ENCODE measurements at places on chromosomes 4 and X. TPM values are rescaled to one million over a fixed set of nuclear protein-coding genes. Genes with fewer than 3 reads are reported as not detected.

The TXK gene
- total RNA-seq = 0.71 TPM

The TMPRSS11D gene
- total RNA-seq = not detected

The EIF4E gene
- 56.1 TPM for total RNA-seq

The TLR8 gene
- total RNA-seq = 0.85 TPM

The TEX13B gene
- not detected for total RNA-seq

The KIT gene
- 1.2 TPM for total RNA-seq

The PI4K2B gene
- 2.3 TPM for total RNA-seq

The TMPRSS11B gene
- total RNA-seq = not detected

The CITED1 gene
- total RNA-seq = not detected

The TNIP2 gene
- 19.4 TPM for total RNA-seq

The MAGEA12 gene
- not detected for total RNA-seq

The CLDN22 gene
- total RNA-seq = not detected

DNA sequence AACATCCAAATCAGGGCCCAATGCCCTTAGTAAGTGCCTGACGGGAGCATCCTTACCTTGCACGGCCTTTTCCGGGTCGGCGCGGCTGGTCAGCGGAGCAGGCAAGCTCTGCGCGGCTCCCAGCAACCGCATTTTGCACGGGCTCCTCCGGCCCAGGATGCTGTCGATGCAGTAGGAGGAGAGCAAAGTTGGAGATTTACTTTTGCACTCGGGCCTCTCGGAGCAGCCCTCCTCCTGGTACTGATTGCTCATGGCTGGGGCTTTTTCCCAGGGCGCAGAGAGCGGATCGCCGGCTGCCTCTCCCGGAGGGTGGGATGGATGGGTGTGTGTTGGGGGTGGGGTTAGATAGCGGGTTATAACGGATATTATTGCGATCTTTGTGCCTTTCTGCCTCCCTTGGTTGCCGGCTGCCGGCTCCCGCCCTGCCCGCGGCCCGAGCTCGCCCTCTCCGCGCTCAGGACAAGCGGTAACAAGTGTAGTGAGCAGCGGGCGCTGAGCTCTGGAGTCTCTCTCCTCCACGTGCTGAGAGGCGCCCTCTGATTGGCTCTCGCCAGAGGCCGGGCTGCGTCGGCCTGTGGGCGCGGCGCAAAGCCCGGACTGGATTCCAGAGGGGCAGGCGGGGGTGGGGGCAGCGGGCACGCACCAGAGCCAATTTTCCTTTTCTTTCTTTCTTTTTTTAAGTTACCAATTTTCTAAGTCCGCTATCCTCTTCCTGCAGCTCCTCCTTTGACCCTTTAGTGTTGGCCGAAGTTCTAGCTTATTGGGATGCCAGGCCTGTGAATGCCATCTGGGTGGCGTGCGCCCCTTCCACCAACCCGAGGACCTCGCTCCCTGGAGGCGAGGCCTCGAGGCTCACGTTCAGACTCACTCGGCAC is at the start of gene ARX:
Gene ARX (minus strand): TSS at position 480 of the 875 bp plus-strand sequence. CDS start 228 bp downstream, at position 252.
- no peaks in the 10 kb centered on the region for H3K36me3 ChIP-seq
- H3K27ac ChIP-seq = no peak within 1 kb of the TSS
- H3K27me3 ChIP-seq = peaks cover 97% of the 10 kb centered on the region
- H3K4me3 ChIP-seq = peak within 1 kb of the TSS; percentile 41

GRCh38 chr4:117042962-117043361 is 42.4 kb downstream of the TRAM1L1 start:
- H3K36me3 ChIP-seq = no peaks in the 10 kb centered on the region
- H3K4me1 ChIP-seq = no peaks in the 10 kb centered on the region
- H3K4me3 ChIP-seq = no peak overlapping the region
- no peak overlapping the region for H3K27ac ChIP-seq
- no peak for DNase-seq
- H3K27me3 ChIP-seq = no peaks in the 10 kb centered on the region

DNA sequence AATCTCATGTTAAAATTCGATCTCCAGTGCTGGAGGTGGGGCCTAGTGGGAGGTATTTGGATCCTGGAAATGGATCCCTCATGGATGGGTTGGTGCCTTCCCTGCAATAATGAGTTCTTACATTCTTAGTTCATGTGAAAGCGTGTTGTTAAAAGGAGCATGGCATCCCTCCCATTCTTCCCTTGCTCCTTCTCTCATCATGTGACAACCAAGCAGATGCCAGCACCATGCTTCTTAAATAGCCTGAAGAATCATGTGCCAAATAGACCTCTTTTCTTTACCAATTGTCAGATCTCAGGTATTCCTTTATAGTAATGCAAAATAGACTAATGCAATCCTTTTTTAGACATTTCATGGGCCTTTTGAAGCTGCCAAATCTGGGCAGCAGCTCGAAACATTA is 29.0 kb upstream of the CLNK start:
- H3K4me1 ChIP-seq = no peaks in the 10 kb centered on the region
- H3K27me3 ChIP-seq = peaks cover 11% of the 10 kb centered on the region
- no peak overlapping the region for H3K4me3 ChIP-seq
- H3K27ac ChIP-seq = no peak overlapping the region
- H3K36me3 ChIP-seq = no peaks in the 10 kb centered on the region

GRCh38 chr4:17324386-17324830 is 187.5 kb downstream of the QDPR start:
- no peak overlapping the region for H3K27ac ChIP-seq
- DNase-seq = no peak
- H3K27me3 ChIP-seq = no peaks in the 10 kb centered on the region
- peaks cover 20% of the 10 kb centered on the region for H3K4me1 ChIP-seq

- H3K4me1 ChIP-seq = no peaks in the 10 kb centered on the region
- H3K27me3 ChIP-seq = no peaks in the 10 kb centered on the region
- DNase-seq = no peak
- H3K27ac ChIP-seq = no peak overlapping the region
- H3K4me3 ChIP-seq = no peak overlapping the region
Measured at GRCh38 chrX:131301155-131301554, 12.0 kb upstream of the IGSF1 start.

- H3K36me3 ChIP-seq = no peaks in the 10 kb centered on the region
- no peak for DNase-seq
- H3K27ac ChIP-seq = no peak overlapping the region
- no peaks in the 10 kb centered on the region for H3K27me3 ChIP-seq
- H3K4me1 ChIP-seq = no peaks in the 10 kb centered on the region
Measured at GRCh38 chrX:75181721-75182120, 25.6 kb upstream of the ABCB7 start.

DNA sequence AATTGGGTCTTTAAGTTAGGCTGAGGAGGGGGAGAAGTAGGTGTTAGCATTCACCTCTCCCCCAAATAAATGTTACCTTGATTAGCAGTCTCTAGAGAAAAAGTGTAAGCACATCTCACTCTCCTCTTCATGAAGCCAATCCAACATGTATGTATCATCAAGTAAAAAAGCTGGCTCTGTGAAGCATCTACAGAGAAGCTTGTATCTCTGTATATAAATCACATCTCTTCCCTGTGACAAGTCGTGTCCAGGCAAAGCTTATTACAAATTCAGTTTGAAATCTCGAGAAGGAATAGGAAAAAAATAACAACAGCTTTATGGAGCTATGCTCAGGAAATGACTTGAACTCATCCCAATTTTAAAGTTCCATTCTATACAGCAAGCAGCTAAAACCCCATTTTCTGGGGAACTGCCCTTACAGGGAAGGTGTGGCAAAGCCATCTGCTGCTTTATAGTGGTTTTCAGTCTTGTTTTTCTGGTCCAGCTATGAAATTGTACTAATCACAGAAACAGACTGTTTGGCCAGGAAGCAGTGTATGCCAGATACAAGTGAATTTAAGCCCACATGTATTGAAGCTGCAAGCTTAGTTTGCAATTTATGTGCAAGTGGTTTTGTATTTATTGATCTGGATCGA is 313.3 kb upstream of the NOCT start:
- H3K27me3 ChIP-seq = no peaks in the 10 kb centered on the region
- no peaks in the 10 kb centered on the region for H3K4me1 ChIP-seq
- no peak overlapping the region for H3K4me3 ChIP-seq

- no peaks in the 10 kb centered on the region for H3K36me3 ChIP-seq
- H3K27me3 ChIP-seq = no peaks in the 10 kb centered on the region
- no peak overlapping the region for H3K27ac ChIP-seq
- no peak overlapping the region for H3K4me3 ChIP-seq
- DNase-seq = no peak
Measured at GRCh38 chr4:54675721-54676461, 18.1 kb downstream of the KIT start.

- DNase-seq = no peak
- no peaks in the 10 kb centered on the region for H3K27me3 ChIP-seq
- no peak overlapping the region for H3K4me3 ChIP-seq
- no peaks in the 10 kb centered on the region for H3K4me1 ChIP-seq
- H3K36me3 ChIP-seq = no peaks in the 10 kb centered on the region
Measured at GRCh38 chr4:67581913-67582312, 23.4 kb downstream of the STAP1 start.

- H3K36me3 ChIP-seq = no peaks in the 10 kb centered on the region
- peak; percentile 58 for DNase-seq
- peak overlapping the region; percentile 92 for H3K27ac ChIP-seq
- no peak overlapping the region for H3K4me3 ChIP-seq
- H3K27me3 ChIP-seq = no peaks in the 10 kb centered on the region
- H3K4me1 ChIP-seq = peaks cover 69% of the 10 kb centered on the region
Measured at GRCh38 chr4:184345573-184345922, 127.9 kb upstream of the ENPP6 start.

- H3K4me1 ChIP-seq = peaks cover 3% of the 10 kb centered on the region
- no peaks in the 10 kb centered on the region for H3K27me3 ChIP-seq
- H3K27ac ChIP-seq = no peak overlapping the region
Measured at GRCh38 chr4:87270144-87270543, 49.7 kb upstream of the KLHL8 start.

DNA sequence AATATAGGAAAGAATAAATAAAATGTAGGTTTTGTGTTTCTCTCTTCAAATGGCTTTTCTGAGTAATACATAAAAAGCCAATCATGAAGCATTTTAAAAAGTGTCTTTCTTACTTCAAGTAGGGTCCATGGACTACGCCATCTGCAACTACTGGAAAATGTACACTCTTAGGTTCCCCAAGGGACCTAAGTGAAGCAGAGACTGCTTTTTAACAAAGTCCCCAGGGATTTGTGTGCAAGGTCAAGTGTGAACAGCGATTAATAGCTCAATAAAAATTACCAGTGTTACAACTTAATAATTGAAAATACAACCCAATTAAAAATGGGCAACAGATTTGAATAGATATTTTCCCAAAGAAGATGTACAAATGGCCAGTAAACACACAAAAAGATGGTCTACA is 84.9 kb downstream of the ARHGAP6 start:
- H3K36me3 ChIP-seq = no peaks in the 10 kb centered on the region
- no peak for DNase-seq
- H3K4me3 ChIP-seq = no peak overlapping the region
- no peaks in the 10 kb centered on the region for H3K27me3 ChIP-seq
- H3K27ac ChIP-seq = no peak overlapping the region
- H3K4me1 ChIP-seq = no peaks in the 10 kb centered on the region

DNA sequence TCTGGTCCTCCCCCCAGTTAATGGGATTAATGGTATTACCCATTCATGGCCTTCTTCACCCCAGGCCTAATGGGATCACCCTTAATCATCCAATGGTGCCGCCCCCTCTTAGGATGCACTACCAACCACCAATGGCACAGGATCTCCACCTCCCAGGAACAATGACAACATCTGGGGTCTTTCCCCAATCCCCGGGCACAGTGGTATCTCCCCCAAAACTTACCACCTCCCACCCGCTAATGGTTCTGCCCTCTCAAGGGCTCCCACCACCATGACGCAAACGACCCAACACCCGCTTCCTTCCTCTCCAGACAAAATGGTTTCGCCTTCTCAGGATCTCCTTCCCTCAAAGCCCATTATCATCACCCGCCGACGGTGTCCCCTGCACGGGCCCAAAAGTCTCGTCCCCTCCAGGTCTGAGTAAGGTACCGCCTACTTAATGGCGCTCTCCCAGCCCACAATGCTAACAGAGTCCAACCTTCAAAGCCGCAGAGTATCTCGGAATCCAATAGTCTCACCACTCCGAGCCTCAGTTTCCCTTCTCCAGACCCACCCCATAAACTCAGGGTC is 458 bp downstream of the GRIPAP1 start:
- peaks cover 7% of the 10 kb centered on the region for H3K4me1 ChIP-seq
- peak overlapping the region; percentile 78 for H3K4me3 ChIP-seq
- peak overlapping the region; percentile 85 for H3K27ac ChIP-seq
- DNase-seq = no peak

- peaks cover 3% of the 10 kb centered on the region for H3K27me3 ChIP-seq
- DNase-seq = no peak
- no peak overlapping the region for H3K27ac ChIP-seq
- no peak overlapping the region for H3K4me3 ChIP-seq
- no peaks in the 10 kb centered on the region for H3K4me1 ChIP-seq
Measured at GRCh38 chr4:146098397-146098796, 77.1 kb upstream of the LSM6 start.
